T-helper 9 cell (primary cell): ENCODE measurements at places on chromosomes 1 and 21.

GRCh38 chr1:235679005-235679404, 29.4 kb upstream of the GNG4 start:
- DNase-seq, result no peak

- DNase-seq, result no peak
Observed at GRCh38 chr1:179599623-179600249, 8.1 kb downstream of the TDRD5 start.

GRCh38 chr1:155940993-155941844, at the start of gene RXFP4:
RXFP4 (plus strand) TSS chr1:155941638; CDS start chr1:155941710, 72 bp downstream.
- DNase-seq, result no peak

DNA sequence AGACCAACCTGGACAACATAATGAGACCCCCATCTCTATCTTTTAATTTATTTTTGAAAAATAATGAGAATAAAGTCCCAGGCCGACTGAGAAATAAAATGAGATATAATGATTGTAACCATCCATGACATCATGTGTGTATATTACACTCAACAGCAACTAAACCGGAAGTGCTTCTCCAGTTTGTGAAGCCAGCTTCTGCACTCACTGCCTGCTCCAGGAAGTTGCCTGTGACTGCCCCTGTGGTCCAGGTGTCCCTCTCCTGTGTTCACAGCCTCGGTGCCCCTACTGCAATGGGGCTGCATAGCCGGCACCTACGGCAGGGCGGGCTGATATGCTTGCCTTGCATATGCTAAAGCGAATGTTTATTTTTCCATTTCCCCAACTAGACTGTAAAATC, 68.3 kb downstream of the SSBP3 start:
- DNase-seq, result no peak

DNA sequence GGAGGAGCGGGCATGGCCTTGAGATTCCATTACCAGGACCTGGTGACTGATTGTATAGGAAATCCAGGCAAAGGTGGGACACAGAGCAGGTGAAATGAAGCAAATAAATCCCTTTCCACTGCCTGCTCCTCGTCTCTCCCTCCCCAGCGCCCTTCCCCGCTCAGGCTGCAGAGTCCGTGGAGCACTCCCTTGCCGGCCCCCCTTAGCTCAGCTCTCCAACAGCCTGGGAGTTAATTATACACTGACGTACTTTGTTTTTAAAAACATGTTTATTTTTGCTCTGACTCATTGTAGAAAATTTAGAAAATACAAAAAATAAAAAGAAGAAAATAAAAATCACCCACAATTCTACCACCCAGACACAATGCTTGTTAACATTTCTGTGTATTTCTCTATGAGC, 61.7 kb downstream of the LGR6 start:
- DNase-seq, result no peak

GRCh38 chr1:223847781-223848345, 2.1 kb upstream of the TP53BP2 start:
- DNase-seq, result no peak
